ENCODE measurements at places on chromosomes 6 and 20. TPM values are rescaled to one million over a fixed set of nuclear protein-coding genes. Genes with fewer than 3 reads are reported as not detected.

GRCh38 chr6:150271501-150272263 lies 97.1 kb upstream of the IYD start:
- H3K4me3 ChIP-seq, result no peak overlapping the region
- DNase-seq, result no peak
- H3K36me3 ChIP-seq, result no peaks in the 10 kb centered on the region
- H3K27me3 ChIP-seq, result peaks cover 5% of the 10 kb centered on the region

GRCh38 chr6:43667245-43668150 lies 20.1 kb downstream of the MRPS18A start:
- peak overlapping the region; percentile 49 for H3K4me3 ChIP-seq
- H3K27me3 ChIP-seq, result peaks cover 1% of the 10 kb centered on the region
- peaks cover 9% of the 10 kb centered on the region for H3K36me3 ChIP-seq
- peak overlapping the region; percentile 82 for H3K27ac ChIP-seq
- H3K4me1 ChIP-seq, result peaks cover 45% of the 10 kb centered on the region

GRCh38 chr6:147040121-147040910 lies 163.9 kb upstream of the STXBP5 start:
- no peak for DNase-seq
- H3K4me3 ChIP-seq, result no peak overlapping the region
- H3K27me3 ChIP-seq, result peaks cover 1% of the 10 kb centered on the region
- H3K36me3 ChIP-seq, result peaks cover 5% of the 10 kb centered on the region
- H3K27ac ChIP-seq, result no peak overlapping the region

DNA sequence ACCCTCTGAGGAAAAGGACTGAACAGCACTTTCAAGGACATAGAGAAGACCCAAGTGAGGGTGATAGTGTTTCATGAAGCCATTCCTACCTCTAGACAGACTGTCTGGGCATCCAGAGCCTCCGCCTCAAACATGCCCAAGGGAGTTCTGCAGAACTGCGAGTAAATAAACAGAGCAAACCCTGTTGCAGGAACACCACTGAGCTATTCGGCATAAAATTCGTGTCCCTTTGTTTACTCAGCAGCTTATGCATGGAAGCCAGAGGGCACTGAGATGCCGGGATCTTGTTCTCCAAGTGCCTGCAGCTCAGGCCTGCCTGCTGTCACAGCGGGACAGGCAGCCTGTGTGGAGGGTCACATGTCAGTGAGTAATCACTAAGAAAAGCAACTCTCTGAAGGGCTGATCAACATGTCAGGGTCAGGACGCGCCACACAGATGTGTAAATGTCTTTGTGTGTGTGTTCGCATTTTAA lies 164.9 kb upstream of the HEY2 start:
- no peak overlapping the region for H3K27ac ChIP-seq
- H3K36me3 ChIP-seq, result no peaks in the 10 kb centered on the region
- no peak for DNase-seq
- H3K4me1 ChIP-seq, result no peaks in the 10 kb centered on the region
- H3K27me3 ChIP-seq, result peaks cover 2% of the 10 kb centered on the region

Gene ZFP57
- total RNA-seq, result not detected

Gene GNAS
- 723 TPM for total RNA-seq

All from activated CD8-positive, alpha-beta T cell treated with anti-CD3 and anti-CD28 coated beads for 36 hours (primary cell).